ENCODE measurements at places on chromosomes 4 and X.

DNA sequence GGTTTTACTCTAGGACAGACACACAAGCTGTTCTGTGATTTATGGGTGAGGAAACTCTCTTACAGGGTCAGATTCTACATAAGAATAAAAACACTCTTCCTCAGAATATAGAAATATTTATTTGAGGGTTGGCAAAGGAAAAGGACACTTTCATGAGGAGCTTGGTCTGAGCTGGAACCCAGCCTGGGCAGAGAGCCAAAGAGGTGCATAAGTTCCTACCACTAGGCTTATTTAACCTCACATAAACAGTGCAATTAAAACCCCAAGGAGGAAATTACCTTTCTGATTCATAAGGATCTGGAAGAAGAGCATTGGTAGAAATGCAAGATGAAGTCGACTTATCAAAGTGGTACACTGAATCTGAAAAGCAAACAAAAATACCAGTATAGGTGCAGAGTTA is 32.9 kb downstream of the SETD7 start:
- DNase-seq = no peak

DNA sequence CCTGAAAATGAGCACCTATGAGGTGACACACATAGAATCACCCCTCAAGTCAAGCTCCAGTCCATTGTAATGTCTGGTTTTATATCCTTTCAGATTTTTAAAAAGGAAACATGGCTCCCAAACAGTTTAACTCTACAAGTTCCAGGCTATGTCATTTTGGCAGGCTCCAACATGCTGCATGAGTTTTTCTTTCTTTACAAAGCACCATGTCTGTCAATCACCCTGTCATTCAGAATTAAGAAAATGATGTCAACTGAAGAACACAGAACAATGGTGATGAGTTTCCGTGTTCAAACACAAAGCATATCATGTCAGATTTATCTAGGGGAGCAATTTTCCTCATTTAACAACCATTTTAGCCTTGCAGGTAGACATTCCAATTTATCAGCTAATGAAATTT is 106.5 kb downstream of the AMMECR1 start:
- no peak for DNase-seq

- DNase-seq = no peak
Observed at GRCh38 chr4:144655491-144655890, 9.5 kb downstream of the HHIP start.

GRCh38 chr4:189294574-189294973 is 646.1 kb upstream of the FRG1 start:
- DNase-seq = no peak

- no peak for DNase-seq
Observed at GRCh38 chr4:4502694-4503311, 39.0 kb downstream of the STX18 start.

DNA sequence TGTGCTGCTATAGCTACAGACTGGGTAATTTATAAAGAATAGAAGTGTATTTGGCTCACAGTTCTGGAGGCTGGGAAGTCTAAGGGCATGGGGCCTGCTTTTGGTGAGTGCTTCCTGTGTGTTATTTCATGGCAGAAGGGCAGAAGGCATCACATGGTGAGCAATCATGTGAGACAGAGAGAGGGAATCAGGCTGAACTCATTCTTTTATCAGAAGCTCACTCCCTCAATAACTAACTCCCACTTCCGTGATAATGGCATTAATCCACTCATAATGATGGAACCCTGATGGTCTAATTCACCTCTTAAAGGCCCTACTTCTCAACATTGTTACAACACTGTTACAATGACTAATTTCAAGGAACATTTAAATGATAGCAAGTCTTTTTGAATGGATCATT is 129.4 kb downstream of the FAT4 start:
- DNase-seq = no peak

GRCh38 chr4:2393353-2394270 is 24.8 kb downstream of the ZFYVE28 start:
- DNase-seq = peak; percentile 67

GRCh38 chr4:80138551-80139538 is 58.5 kb upstream of the PRDM8 start:
- DNase-seq = peak; percentile 75

- DNase-seq = no peak
Observed at GRCh38 chrX:621705-622503, 8.7 kb upstream of the SHOX start.

DNA sequence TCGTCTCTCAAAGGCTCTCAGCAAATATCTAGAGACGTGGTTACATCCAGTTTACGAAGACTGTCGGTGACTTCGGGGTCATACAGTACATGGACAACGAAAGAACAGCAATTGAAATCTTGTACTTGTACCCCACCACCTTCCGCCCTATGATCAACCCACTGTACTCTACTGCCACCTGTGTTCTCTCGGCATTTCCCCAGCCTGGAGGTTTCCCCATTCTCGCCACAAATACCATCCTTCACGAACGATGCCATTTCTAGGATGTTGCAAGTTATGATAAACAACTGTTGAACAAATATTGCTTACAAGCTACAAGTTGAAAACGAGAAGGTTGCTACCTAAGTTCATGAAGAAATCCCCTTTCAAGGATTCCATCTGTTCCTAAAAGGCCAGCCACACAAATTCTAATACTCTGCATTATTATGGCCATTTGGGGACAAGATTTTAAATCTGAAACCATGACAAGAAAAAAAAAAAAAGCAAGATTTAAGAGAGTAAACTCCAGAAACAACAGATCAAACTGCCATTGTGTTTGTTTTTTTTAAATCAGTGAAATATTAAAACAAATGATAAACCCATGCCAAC is 1.6 kb downstream of the APBB2 start:
- no peak for DNase-seq

DNA sequence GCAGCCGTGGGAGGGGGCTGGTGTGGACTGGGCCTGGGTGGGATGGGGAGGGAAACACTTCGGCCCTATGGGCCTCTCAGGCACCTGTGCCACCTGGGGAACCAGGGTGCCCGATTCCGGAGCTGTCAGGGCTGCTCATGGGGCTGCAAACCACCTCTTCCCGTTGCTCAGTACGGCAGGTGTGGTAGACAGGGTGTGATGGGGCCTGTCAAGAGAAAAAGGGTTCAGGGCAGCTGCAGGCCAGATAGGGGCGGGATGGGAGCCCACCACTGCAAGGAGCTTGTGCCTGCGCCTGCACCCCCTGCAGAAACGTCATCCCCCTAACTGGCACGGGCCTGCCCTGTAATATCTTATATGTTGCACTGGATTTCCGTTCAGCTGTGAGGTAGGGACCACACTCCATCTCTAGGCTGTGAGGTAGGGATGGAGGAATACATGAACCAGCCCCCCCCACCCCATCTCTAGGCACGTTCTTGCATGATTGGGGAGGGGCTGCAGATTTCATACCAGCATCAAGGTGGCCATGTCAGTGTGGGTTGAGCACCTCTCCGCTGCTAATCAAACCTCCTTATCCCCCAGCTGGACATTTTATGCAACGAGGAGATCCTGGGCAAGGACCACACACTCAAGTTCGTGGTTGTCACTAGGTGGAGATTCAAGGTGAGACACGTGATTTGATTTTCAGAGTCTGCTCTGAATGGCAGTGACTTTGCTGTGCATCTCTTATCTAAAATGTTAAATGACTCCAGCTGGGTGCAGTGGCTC is 59.0 kb downstream of the PCGF3 start:
- DNase-seq = no peak

GRCh38 chr4:51895816-51896408 is 53.0 kb downstream of the DCUN1D4 start:
- peak; percentile 80 for DNase-seq

GRCh38 chr4:122798101-122798500 is 28.5 kb upstream of the FGF2 start:
- DNase-seq = peak; percentile 66

DNA sequence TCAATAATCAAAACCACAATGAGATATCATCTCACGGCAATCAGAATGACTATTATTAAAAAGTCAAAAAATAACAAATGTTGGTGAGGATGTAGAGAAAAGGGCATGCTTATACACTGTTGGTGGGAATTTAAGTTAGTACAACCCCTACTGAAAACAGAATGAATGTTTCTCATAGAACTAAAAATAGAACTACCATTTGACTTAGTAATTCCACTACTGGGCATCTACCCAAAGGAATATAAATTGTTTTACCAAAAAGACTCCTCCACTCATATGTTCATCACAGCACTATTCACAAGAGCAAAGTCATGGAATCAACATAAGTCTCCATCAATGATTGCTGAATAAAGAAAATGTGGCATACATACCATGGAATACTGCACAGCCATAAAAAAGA is 278.1 kb upstream of the ARSJ start:
- no peak for DNase-seq

DNA sequence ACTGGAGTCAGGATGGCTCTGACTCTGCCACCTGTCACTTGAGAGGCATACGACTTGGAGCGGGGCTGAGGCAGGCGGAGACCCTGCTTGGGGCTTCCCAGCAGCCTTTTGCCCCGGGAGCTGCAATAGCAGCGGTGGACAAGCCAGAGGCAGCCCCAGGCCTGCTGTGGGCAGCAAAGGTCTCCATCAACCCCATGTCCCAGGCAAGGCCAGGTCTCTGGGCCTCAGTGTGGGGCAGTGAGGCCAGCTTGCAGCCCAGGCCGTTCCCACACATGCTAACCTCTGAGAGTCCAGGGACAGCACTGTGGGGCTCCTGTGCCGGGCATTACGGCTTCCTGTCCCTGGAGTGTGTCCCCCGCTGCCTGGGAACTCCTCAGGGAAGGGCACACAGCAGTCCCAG is 53.0 kb downstream of the FAM53A start:
- DNase-seq = no peak

DNA sequence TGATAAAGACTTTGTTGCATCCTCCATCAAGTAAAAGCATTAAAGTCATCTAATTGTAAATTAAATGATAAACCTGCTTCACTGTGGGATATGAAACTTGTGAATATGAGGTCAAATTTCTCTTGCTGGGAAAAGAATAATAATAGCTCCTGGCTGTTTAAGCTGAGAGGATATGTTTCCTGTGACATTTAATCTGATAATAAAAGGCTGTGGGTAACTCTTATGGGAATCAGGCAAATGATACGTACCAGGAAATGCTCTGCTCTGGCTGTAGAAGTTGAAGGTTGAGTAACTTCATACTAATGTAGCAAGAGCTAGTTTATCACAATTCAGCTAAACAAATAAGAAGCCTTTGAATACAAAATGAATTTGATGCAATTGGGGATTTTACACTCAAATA is 574.6 kb downstream of the RAPGEF2 start:
- no peak for DNase-seq

DNA sequence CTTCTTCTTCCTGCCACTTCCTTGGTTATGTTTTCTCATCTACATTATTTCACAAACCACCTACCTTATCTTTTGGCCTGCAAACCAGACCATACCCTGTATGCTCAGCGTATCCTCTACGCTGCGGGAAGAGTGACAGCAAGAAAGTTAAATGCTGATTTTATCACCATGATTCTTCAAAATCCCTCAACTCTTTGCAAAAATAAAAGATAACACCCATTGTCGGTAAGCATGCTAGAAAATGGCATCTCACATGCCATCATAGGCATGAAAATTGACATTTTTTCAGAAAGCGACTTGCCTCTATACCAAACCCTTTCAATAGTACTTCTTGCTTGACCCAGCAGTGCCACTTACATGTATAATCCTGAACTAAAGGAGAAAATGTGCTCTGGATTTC is 102.0 kb downstream of the HPGD start:
- DNase-seq = no peak

DNA sequence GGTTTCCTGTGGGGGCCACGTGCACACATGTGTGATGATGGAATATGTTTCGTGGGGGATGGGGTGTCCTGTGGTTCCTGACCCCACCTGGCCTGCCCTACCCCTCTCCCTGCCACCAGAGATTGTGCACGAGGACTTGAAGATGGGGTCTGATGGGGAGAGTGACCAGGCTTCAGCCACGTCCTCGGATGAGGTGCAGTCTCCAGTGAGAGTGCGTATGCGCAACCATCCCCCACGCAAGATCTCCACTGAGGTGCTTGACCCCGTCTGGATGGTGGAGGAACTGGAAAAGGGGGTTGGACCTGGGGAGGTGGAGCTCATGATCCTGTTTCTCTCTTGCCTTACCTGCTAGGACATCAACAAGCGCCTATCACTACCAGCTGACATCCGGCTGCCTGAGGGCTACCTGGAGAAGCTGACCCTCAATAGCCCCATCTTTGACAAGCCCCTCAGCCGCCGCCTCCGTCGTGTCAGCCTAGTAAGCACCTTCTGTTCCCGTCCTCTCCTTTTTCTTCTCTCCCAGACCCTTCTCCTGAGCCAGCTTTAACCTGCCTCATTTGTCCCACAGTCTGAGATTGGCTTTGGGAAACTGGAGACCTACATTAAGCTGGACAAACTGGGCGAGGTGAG is 5.9 kb downstream of the CDK16 start:
- DNase-seq = no peak

DNA sequence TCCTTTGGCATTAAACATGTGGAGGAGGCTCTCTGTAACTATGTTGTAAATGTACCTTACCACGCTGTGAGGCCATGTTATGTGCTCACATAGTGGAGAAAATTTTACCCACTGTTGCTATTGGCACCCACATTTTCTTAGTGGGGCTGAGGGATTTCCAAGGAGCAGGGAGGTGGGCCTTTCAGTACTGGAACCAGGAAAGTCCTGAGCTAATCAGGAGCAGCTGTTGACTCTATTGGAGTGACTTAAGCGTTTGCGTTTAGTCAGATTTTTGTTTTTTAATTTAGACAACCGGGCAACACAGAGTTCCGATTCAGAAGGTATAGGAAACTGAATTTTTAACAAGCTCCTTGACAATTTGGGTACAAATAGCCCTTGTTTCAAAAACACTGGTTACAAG is 30.7 kb upstream of the WDR17 start:
- no peak for DNase-seq

GRCh38 chr4:15344041-15344440 is 83.8 kb upstream of the C1QTNF7 start:
- DNase-seq = no peak

- DNase-seq = peak; percentile 17
Observed at GRCh38 chrX:132592880-132593279, 104.0 kb upstream of the MBNL3 start.

GRCh38 chr4:78162821-78163220 is 105.7 kb downstream of the FRAS1 start:
- DNase-seq = no peak

- no peak for DNase-seq
Observed at GRCh38 chr4:158356301-158356700, 146.0 kb downstream of the TMEM144 start.

DNA sequence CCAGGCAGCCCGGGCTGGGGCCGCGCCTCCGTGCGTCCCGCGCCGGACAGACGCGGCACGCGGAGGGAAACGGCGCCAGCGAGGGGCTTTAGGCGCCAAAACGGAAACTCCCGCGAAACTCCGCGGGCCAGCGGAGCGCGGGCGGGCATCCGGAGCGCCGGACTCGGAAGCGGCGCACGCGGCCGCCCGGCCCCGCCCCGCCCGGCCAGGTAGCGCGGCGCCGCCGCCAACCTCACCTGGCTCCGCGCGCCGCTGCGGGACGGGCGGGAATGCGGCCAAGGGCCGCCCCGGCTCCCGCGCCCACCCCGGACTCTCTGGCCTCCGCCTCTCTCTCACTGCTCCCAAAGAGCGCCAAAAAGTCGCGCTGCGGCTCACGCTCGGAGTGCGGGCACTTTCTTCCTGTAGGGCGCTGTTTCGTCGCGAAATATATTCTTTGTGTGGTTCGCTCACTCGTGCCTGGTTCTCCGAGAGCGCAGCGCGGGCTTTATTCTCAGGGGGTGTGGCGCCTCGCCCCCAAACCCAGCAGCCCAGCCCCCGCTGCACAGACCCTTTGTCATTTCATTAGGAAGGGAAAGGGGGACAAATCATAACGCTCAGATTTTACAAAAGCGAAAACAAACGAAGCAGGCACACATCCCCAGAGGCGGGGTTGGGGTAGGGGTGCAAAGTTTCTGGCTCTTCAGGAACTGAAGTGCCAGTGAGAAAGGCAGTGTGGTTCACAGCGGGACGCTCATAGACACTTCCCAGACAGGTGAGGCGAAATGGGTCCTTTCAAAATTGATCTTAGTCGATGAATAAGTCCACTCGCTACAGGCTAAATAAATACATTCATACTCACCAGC is 961 bp upstream of the MBNL3 start:
- peak; percentile 46 for DNase-seq
